RWPE2 (cell line): ENCODE measurements at places on chromosomes 4 and X.

DNA sequence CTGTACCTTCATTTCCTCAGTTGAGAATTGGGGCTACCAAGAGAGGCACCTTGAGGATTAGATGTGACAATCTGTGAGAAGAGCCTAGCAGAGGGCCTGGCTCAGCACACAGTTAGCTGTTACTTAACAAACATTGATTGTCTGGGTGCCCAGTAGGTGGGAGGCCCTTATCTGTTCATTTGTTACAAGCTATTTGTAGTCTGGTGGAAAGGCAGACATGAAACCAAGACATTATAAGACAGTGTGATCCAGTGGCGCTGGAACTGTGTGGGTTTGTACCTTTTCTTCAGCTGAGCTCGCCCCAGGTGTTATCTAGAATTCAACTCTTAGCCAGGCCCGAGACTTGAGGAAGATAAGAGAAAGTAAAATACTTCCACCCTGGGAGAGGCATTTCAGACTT lies 16.9 kb downstream of the AKAP4 start:
- no peak for DNase-seq

DNA sequence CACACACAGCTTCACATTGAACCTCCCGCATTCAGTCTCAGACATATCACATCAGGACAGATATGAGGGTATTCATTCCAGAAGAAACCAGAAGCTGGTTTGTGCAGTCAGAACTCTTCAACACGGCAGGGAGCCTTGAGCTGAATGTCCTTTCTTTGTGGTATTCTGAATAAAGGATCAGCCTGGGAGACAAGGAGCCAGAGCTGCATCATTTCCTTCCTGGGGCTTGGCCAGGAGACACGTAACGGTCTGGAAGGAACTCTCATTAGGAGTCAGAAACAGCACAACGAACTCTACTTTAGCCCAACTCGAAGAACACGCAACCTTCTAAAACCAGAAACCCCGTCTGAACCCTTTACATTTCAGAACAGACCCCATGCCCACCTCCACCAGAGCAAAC lies 46.4 kb downstream of the KDR start:
- DNase-seq: no peak

DNA sequence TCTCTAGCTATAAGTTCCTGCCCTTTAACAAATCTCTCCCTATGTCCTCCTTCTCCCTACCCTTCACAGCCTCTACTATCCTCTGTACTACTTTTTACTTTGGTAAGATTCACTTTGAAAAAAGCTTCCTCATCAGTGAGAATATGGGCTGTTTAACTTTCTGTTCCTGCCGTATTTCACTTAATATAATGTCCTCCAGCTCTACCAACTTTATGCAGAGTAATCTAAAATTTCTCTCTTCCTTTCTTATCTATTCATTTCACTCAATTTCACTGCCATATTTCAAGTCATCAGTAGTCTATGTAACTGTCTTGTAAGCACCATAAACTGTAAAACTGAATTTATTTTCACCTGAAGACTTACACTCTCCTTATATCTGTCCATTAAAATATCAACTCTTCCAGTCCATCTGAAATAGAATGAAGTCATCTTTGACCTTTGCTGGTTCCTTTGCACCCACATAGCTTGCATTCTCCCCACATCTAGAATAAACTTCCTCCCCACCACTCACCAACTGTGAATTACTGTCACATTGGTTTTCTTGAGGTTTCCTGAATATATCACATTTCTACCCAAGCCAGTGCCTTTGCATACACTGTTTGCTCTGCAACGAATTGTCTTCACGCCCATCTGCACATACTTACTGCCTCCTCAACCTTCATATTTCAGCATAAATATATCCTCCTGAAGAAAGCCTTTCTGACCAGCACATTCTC lies 54.6 kb downstream of the ARAP2 start:
- no peak for DNase-seq

- DNase-seq: no peak
Observed at GRCh38 chrX:136616987-136617685, 30.8 kb upstream of the CD40LG start.

GRCh38 chrX:110836001-110836400 lies 40.4 kb upstream of the CHRDL1 start:
- no peak for DNase-seq

DNA sequence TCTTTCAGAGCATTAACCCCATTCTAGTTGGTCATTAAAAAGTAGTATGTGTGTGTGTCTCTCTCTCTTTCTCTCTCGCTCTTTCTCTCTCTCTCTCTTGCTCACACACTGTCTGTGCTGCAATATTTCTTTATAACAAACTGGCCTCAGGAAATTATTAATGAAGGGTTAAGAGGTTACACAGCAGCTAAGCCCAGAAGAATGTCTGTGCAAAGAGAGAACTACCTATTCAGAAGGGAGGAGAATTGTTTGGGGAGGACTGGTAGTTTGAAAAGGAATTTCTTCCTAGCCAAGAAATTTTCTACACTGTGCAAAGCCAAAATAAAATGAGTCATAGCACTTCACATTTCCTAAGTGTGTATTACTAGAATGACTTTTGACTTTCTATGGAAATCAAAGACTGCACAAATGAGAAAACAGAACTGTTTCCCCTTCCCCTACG lies 22.2 kb downstream of the PDGFC start:
- no peak for DNase-seq
